ENCODE measurements at places on chromosomes 4 and X.

DNA sequence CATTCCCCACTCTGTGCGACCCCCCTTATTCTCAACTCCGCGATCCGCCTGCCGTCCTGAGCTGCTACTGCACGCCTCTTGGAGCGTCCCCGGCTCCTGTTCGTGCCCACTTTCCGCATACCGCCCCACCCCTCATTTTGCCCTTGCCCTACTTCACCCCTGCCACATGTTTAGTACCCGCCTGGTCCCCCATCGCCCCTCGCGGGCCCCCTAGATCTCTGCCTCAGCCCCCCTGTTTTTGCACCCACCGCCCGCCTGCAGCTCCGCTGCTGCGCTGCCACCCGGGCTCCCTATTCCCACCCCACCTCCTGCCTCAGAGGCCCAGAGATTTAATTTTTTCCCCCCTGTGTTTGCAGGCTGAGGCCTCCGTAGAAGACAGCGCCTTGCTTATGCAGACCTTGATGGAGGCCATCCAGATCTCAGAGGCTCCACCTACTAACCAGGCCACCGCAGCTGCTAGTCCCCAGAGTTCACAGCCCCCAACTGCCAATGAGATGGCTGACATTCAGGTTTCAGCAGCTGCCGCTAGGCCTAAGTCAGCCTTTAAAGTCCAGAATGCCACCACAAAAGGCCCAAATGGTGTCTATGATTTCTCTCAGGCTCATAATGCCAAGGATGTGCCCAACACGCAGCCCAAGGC, 1.4 kb downstream of the MAGED1 start:
- DNase-seq = peak; percentile 33

DNA sequence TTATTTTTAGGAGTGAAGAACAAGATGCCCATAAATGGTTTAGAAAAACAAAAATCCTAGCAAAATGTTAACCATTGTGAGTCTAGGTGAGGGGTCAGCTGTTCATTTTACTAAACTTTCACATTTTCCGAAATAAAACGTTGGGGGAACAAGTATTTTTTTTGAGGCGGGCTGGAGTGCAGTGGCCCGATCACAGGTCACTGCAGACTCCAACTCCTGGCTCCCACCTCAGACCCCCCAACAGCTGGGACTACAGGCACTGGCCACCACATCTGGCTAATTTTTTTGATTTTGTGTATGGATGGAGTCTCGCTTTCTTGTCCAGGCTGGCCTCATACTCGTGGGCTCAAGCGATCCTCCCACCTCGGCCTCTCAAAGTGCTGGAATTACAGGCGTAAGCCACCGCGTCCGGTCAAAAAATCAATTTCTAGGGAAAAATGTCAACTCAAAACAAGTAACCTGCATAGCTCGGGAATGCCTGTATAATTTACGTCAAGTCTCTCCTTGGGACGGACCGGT, 742 bp upstream of the TAF1 start:
- no peak for DNase-seq

GRCh38 chr4:143372093-143372915, 35.6 kb downstream of the GAB1 start:
- DNase-seq = no peak

GRCh38 chrX:40445691-40446090, 135.1 kb upstream of the ATP6AP2 start:
- no peak for DNase-seq

GRCh38 chrX:79408623-79409322, 41.6 kb upstream of the ITM2A start:
- DNase-seq = no peak

GRCh38 chr4:119300101-119300978, 21.6 kb downstream of the FABP2 start:
- peak; percentile 93 for DNase-seq

All from muscle of back (tissue), 13 donors.